K562 (cell line): ENCODE measurements at places on chromosomes 13 and 19. TPM values are rescaled to one million over a fixed set of nuclear protein-coding genes. Genes with fewer than 3 reads are reported as not detected.

DNA sequence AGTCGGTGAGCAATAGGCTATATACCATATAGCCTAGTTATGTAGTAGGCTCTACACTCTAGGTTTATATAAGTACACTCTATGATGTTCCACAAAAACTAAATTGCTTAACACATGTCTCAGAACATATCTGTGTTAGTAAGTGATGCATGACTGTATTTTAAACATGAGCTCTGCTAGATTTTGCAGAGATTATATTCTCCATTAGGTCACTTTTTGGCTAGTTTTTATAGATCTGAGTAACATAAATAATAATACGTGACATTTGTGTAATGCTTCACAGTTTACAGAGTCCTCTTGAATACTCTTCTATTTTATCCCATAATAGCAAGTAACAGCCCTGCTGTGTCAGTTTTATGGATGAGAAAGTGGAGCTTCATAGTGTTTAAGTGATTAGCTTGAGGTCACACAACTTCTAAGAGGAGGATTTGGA, 47.8 kb downstream of the NDFIP2 start:
- no peak overlapping the region for H3K4me3 ChIP-seq
- no peak for DNase-seq
- H3K27ac ChIP-seq = no peak overlapping the region
- H3K4me1 ChIP-seq = peaks cover 12% of the 10 kb centered on the region; the same call in 2 of the 3 replicates
- H3K36me3 ChIP-seq = peaks cover 10% of the 10 kb centered on the region; the same call in 2 of the 3 replicates

DNA sequence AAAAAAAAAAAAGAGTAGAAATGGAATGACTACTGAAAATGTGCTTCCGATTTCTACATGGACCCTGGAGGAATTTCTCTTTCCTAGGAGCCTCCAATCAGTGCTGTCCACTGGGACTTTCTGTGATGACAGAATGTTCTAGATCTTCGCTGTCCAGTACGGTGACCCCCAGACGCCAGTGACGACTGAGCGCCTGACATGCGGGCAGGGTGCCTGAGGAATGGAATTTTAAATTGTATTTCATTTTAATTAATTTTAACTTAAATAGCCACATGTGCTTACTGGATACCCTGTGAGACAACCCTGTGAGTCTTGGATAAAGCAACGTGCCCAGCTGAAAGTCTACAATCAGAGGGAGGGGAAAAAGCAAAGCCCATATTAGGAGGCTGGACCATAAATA, 4.1 kb upstream of the TLE6 start:
- H3K36me3 ChIP-seq = no peaks in the 10 kb centered on the region
- H3K27me3 ChIP-seq = no peaks in the 10 kb centered on the region
- H3K4me1 ChIP-seq = peaks cover 45% of the 10 kb centered on the region
- no peak for DNase-seq

DNA sequence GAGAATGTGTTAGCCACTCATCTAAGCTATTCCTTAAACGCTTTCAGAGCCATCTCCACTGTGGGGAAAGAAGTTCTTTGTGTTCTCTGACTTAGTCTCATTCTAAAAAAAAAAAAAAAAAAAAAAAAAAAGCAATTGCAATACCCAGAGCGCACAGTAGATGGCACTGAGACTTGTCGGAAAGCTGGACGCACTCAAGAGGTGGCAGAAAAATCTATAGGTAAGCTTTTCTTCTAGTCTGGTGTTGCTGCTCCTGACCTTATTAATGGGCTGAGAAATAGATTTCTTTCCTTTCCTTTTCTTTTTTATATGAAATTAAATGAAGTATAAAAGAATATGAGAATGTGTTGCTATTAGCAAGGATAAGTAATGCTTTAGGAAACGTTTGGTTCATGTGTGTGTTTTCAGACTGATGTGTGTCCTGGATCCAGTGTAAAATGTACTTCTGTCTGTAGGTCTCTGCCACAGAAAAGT, 4.7 kb upstream of the GJB2 start:
- peaks cover 9% of the 10 kb centered on the region for H3K27me3 ChIP-seq
- DNase-seq = peak; percentile 37
- no peaks in the 10 kb centered on the region for H3K36me3 ChIP-seq

GRCh38 chr19:51127755-51128154, 3.0 kb downstream of the SIGLEC9 start:
- H3K36me3 ChIP-seq = no peaks in the 10 kb centered on the region
- peaks cover 28% of the 10 kb centered on the region for H3K27me3 ChIP-seq
- peak; percentile 31 for DNase-seq

DNA sequence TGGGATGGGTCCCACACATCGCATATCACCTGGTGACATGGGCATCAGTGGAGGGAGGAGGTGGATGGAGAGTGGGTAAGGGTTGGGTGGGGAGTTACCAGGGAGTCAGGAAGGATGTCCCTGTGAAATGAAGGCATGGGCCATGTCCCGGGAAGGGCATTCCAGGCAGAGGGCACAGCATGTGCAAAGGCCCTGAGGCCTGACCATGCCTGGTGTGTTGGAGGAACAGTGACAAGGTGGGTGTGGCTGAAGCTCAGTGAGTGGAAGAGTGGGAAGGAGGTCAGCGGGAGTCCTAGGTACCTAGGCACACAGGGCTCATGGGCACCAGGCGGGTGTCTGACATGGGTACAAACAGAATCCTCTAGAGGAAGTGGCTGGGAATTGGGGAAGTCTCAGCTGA, 11.0 kb upstream of the COLGALT1 start:
- no peak overlapping the region for H3K4me3 ChIP-seq
- H3K27me3 ChIP-seq = no peaks in the 10 kb centered on the region
- no peak overlapping the region for H3K27ac ChIP-seq
- H3K36me3 ChIP-seq = no peaks in the 10 kb centered on the region
- DNase-seq = no peak
- peaks cover 29% of the 10 kb centered on the region for H3K4me1 ChIP-seq

- H3K4me3 ChIP-seq = no peak overlapping the region
- H3K4me1 ChIP-seq = no peaks in the 10 kb centered on the region
- no peak for DNase-seq
- H3K27ac ChIP-seq = no peak overlapping the region
These were observed 22.3 kb downstream of the PEPD start for GRCh38 chr19:33499248-33499647.

DNA sequence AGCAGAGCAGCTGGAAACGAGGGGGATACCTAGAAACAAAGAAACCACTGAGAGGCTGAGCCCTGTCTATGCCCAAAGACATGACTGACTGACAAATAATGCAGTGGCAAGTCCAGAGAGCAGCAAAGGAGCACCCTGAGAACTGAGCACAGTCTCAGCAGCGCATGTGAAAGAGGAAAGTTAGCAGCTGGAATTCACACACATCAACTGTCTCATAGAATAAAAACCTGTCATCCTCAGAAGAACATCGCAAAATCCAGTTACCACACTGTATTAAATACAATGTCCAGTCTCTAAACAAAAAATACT, 24.1 kb upstream of the DLEU7 start:
- no peaks in the 10 kb centered on the region for H3K36me3 ChIP-seq
- no peak overlapping the region for H3K4me3 ChIP-seq
- no peak overlapping the region for H3K27ac ChIP-seq

DNA sequence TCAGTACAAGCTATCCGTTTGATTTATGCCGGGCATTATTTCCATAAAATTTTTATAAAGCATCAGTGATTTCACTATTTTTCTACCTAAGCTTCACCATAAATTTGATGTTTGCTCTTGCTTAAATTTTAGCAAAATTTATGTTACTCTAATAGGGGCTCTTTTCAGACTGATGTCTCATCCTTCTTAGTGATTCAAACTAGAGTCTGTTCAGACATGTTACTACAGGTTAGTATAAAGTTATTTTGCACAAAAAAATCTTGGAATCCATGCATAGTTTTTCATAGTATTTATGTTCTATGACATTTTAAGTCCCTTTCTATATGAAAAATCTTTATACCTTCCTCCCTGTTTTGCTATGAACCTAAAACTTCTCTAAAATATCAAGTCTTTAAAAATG, 1151.9 kb downstream of the SLITRK5 start:
- H3K4me1 ChIP-seq = no peaks in the 10 kb centered on the region
- no peak overlapping the region for H3K4me3 ChIP-seq
- H3K27me3 ChIP-seq = no peaks in the 10 kb centered on the region

DNA sequence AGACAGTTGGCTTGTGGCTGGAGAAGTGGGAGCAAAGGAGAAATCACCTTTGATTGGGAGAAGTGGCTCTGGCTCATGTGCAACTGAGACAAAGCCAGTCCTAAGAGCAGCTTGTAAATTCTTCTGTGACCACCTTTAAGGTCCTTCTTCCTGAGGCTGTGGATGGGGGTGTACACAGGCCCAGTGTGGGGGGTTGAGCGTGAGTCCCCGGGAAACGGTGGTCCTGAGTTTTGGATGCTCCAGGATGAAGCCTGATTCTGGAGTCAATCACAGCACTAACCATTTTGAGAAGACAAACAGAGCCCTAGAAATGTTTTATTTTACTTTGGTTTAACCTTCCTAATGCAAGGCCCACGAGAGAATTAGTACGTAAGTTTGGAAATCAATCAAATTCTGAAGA, 3.9 kb upstream of the CEBPA start:
- H3K4me1 ChIP-seq = peaks cover 30% of the 10 kb centered on the region
- no peak overlapping the region for H3K4me3 ChIP-seq
- no peak overlapping the region for H3K27ac ChIP-seq
- peaks cover 4% of the 10 kb centered on the region; the same call in 2 of the 3 replicates for H3K27me3 ChIP-seq
- no peaks in the 10 kb centered on the region for H3K36me3 ChIP-seq
- DNase-seq = no peak

DNA sequence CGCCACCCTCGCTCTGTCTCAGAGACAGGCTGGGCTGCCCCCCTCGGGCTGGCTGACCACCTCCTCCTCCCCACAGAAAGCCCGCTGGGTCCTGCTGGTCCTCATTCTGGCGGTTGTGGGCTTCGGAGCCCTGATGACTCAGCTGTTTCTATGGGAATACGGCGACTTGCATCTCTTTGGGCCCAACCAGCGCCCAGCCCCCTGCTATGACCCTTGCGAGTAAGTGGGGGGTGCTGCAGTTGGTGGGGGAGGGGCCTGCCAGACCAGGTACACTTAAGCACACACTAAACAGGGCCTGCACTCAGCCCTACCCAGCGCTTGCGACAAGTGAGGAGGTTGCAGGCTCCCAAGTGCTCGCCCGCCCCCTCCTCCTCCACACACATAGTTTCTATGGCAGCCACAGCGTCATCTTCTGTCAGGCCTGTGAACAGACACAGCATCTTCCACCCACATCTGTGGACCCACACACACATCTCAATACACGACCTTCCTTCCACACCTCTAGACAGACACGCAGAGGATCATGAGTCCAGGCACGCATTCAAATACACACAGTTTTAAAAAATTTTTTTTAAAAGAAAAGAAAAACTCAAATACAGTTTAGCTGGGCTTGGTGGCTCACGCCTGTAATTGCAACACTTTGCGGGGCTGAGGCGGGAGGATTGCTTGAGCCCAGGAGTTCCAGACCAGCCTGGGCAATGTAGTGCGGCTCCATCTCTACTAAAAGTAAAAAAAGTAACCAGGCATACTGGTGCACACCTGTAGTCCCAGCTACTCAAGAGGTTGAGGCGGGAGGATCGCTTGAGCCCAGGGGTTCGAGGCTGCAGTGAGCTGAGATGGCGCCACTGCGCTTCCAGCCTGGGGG, 18.4 kb downstream of the PLD3 start:
- H3K36me3 ChIP-seq = peaks cover 39% of the 10 kb centered on the region; the same call in 2 of the 3 replicates
- peak; percentile 64 for DNase-seq
- H3K27ac ChIP-seq = peak overlapping the region; percentile 5; the same call in 1 of the 3 replicates

DNA sequence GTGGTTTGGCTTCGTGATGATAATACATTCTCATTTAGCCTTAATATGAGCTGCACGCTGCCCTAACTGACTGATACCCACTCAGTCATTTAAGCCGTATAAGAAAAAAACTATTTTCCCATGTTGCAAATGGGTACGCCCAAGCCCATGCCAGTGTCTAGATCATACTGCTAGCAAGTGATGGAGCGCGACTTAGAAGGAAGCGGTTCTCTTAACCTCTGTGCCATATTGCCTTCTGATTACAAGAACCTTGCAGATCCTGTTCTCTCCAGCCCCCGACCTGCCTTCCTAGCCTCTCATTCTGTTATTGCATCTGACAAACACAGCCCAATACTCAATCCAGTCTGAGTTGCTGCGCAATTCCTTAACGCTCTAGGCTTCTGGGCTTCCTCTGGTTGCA, 603 bp downstream of the GPALPP1 start:
- H3K27me3 ChIP-seq = no peaks in the 10 kb centered on the region
- H3K36me3 ChIP-seq = peaks cover 13% of the 10 kb centered on the region; the same call in 2 of the 3 replicates
- no peak for DNase-seq
- H3K27ac ChIP-seq = peak overlapping the region; percentile 83
- H3K4me1 ChIP-seq = peaks cover 6% of the 10 kb centered on the region
- H3K4me3 ChIP-seq = peak overlapping the region; percentile 98

- peak; percentile 94 for DNase-seq
- H3K27ac ChIP-seq = peak within 1 kb of the TSS; percentile 88
- peaks cover 4% of the 10 kb centered on the region for H3K4me1 ChIP-seq
- H3K36me3 ChIP-seq = peaks cover 24% of the 10 kb centered on the region; the same call in 2 of the 3 replicates
- no peaks in the 10 kb centered on the region for H3K27me3 ChIP-seq
These were observed at the start of gene ZNF714 for GRCh38 chr19:21082011-21082975. ZNF714 (plus strand) TSS chr19:21082203; CDS start chr19:21098269, 16,066 bp downstream.

DNA sequence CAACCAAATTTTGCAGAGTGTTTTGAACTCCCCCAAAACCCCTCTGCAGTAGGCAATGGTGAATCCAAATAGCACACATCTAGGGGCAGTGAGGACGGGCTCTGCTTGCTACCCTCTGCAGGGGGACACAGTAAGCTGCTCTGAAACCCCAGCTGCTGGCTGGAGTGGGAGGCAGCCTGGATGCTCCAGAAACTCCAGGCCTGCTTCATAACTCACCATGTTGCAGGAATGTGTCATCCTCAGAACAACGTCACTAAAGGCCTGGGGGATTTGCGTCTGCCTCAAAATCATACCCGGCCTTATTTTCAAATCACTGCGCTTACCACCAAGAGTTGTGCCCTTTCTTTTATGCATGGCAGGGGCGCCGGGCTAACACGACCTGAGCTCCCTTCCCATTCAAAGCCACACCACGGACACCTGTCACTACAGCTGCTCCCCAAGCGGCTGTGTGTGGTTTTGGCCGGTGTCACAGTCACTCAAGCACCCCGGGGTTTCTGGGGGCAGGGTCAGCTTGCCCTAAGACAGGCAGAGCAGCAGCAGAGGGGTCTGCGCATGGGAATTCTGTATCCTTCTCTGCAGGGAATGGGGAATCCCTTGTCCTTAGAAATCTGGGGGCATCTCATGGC, 93.9 kb downstream of the TSHZ3 start:
- H3K27me3 ChIP-seq = peaks cover 22% of the 10 kb centered on the region
- no peaks in the 10 kb centered on the region for H3K4me1 ChIP-seq
- no peak overlapping the region for H3K4me3 ChIP-seq

The NEK5 gene
- total RNA-seq = 0.11 and 0.33 TPM in 2 replicates

The TNFSF9 gene
- 17.9 and 18.9 TPM in 2 replicates for total RNA-seq

The LHB gene
- not detected in 2 replicates for total RNA-seq

The ASF1B gene
- 59.6 and 66.6 TPM in 2 replicates for total RNA-seq

The ERICH4 gene
- total RNA-seq = not detected in 2 replicates

The AKAP8 gene
- total RNA-seq = 49.9 and 56.5 TPM in 2 replicates

The CLDN10 gene
- total RNA-seq = not detected in 2 replicates
